ENCODE measurements at places on chromosomes 7 and 10.

- DNase-seq: peak; percentile 66
Observed at GRCh38 chr7:102390697-102391484, 5.3 kb upstream of the PRKRIP1 start.

DNA sequence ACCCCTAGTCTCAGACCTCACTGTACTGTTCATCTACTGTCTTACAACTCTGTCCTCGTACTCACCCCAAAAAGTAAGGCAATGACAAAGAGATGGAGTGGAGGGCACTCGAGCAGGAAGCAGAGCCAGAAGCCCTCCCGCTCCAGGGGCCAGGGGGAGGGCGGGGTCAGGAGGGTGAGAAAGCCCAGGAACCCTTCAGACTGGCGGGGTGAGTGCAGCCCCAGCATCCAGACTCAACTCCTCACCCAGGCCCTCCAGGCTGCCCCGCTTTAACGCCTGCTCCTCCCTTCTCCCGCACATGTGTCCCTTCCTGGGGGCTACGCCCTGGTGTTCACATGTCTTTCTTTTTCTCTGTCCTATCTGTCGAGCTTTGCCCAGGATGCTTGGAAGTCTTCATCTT, 66.1 kb downstream of the CALML3 start:
- no peak for DNase-seq

DNA sequence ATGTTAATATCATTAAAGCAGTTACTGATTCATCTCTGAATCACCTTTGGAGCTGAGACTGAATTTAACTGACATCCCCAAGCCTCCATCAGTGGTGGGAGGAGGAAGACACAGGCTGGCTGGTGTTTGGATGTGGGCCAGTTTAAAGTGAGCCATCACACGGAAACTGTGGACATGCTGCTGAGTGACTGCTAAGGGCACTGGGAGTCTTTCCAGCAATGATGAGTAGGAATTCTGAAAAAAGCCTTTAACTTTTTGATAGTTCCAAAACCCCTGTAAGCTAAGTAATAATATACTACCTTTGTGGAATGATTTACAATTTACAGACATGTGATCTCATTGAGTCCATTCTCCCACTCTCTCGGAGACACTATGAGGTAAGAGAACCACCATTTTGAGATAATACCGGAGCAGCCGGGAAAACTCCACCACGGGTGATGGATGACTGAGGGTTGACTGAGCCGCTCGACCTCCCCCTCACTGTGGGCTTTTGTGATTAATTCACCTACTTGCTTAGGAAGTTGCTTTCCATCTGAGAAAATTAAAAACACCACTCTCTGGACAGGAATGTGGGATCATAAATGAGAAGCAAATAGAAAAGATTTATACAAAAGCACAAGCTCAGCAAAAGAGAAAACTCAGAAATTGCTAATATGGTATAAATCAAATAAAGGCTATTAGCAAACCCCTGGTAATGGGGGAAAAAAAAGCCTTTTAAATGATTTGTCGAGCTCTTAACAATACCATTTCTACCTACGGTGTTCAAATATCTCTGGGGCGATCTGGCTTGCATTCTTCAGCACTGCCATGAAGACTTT, 194.8 kb downstream of the FANK1 start:
- no peak for DNase-seq

- DNase-seq: no peak
Observed at GRCh38 chr10:133405272-133405671, 11.3 kb downstream of the MTG1 start.

DNA sequence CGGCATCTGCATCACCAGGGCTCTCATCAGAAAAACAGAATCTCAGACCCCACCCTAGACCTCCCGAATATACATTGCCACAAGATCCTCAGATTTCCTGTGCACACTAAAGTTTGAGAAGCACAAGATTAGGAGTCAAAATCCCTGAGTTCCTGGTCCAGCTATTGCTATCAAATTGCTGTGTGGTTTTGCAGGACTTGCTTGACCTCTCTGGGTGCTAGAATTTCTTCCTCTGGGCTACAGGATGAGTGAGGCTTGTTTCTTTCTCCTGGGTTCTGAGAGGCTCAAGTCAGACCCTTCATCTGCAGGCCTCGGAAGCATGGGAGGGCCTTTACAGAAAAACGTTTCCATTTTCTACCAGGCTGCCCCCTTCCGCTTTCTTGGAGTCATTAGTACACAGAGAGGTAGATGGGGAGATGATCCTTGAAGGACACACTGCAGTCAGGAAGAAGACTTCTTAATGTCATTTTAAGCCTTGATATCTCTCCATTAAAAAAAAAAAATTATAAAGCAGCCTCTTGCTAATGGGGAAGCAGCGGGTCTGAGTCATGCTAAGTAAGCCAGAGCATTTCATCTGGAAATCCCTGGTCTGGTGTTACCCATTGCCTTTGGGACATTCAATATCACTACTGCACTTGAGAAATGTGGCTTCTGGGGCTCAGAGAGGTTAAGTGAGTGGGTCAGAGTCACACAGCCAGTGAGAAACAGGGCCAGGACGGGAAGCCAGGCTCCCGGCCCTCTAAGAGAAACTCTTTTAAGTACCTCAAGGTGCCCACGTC, 173.5 kb downstream of the KCNMA1 start:
- DNase-seq: no peak

- no peak for DNase-seq
Observed at GRCh38 chr7:114150689-114151088, 231.9 kb upstream of the PPP1R3A start.

DNA sequence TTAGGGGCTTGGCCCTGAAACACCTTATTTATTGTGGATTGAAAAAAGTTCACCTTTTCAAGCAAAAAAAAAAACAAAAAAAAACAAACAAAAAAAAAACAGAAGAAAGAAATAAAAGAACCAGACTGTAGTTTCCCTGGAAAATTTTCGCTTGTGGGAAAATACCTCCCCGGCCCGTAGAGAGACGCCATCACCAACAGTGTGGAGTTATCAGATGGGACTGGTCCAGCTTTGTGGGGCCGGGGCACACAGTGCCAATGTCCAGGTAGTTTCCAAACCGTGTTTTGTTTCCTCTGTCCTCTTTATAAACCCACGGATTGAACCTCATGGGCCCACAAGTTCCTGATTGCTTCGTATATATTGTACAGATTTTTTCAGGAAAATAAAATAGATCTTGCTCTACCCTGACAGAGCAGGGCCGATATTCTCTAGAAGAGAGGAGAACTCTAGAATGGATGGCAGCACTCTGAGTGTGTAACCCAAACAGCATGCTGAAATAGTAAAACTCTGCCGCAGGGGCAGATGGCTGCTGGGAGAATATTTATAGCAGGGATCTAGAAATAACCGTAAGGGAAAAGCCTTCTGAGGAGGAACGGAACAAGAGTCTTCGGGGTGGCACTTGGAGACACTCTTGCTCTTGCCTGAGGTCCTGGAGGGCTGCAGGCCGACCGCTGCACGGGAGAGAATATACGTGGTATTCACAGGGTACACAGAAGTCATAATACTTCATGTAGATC, 241.0 kb downstream of the FRMD4A start:
- DNase-seq: no peak

DNA sequence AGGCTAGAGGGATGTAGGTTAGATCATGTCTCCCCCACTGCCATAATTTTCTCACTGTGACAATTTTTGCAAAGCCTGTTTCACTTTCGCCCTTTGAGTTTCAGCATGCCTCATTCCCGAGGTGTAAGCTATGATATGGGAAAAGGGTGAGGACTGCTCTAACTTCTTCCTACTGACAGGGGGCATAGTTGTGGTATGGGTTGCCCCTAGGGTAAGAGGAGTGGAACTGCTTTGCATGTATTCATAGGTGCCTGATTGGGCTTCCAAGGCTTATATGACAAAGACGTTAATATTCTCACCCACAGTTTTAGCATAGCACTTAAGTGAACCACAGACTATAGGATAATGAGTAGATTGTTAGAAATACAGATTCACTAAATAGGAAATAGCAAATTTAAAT, 148.7 kb downstream of the BBS9 start:
- no peak for DNase-seq

- DNase-seq: no peak
Observed at GRCh38 chr7:158502068-158502750, 85.4 kb downstream of the PTPRN2 start.

- no peak for DNase-seq
Observed at GRCh38 chr10:57141708-57142107, 780.6 kb upstream of the ZWINT start.

- no peak for DNase-seq
Observed at GRCh38 chr10:5470062-5470751, 29.2 kb downstream of the CALML5 start.

- DNase-seq: peak; percentile 41
Observed at GRCh38 chr7:140646931-140647647, 6.5 kb upstream of the DENND2A start.

- no peak for DNase-seq
Observed at GRCh38 chr10:30742471-30742870, 112.9 kb upstream of the LYZL2 start.

GRCh38 chr10:69636626-69637605, 6.9 kb downstream of the FAM241B start:
- peak; percentile 18 for DNase-seq
